Hematopoietic multipotent progenitor cell treated with erythropoietin and hydrocortisone succinate and interleukin-3 and kit ligand, for 4 days (in vitro differentiated cells): ENCODE measurements at places on chromosomes 7 and 10.
A peak's percentile ranks its signal among the peaks of the same experiment; 100 is the strongest.

- DNase-seq, result no peak
These were observed 9.6 kb upstream of the VWC2 start for GRCh38 chr7:49763791-49764190.

- no peak for DNase-seq
These were observed 5.3 kb upstream of the LRRC61 start for GRCh38 chr7:150317748-150318444.

DNA sequence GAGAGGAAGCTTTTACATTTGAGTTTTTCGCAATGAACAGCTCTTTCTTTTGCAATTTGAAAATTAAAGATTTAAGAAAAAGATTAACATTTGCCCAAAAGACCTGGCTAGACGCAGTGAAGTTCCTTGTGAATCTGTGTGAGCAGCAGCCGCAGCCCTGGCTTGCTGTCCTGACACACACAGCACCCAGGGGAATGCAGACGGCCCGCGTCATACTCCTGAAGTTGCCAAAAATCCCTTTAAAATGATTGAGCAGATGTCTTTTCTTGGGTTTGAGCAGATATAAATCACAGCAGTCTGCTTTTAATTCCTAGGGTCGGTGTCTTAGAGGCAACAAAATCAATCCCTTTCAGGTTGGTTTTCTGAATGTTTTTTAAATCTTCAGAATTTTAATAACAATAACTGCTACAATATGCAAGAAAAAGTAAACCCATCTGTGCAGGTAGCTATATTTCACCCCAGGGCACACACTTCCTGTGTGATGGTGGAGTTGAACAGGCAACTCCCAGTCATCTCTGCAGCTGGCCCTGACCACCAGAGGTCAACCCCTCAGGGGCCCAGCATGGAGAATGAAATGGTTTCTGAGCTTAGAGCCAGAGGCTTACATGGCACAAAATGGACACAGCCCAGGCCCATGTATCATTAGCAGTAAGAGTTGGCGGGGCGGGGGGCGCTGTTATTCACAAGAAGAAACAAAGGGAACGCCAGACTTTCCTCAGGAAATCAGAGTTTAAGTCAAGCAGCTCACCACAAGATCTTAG, 32.2 kb upstream of the TRIL start:
- no peak for DNase-seq

GRCh38 chr10:84715911-84716310, 387.5 kb downstream of the CCSER2 start:
- peak; percentile 60 for DNase-seq

DNA sequence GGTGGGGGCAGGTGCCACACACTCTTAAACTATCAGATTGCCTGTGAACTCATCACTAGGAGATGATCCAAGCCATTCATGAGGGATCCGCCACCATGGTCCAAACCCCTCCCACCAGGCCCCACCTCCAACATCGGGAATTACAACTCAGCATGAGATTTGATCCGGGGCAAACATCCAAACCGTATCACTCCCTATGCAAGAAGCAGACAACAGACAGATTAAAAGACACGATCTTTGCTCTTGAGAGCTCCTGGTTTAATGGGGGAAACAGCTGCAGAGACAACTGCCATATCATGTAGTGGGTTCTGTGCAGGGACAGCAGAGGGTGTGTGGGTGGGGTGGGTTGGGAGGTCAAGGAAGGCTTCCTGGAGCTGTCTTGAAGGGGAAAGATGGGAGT, 123.6 kb downstream of the EMX2 start:
- peak; percentile 2 for DNase-seq

- DNase-seq, result no peak
These were observed 22.1 kb upstream of the GLCCI1 start for GRCh38 chr7:7946486-7946885.
